Endothelial cell (in vitro differentiated cells): ENCODE measurements at places on chromosomes 12 and 14.

DNA sequence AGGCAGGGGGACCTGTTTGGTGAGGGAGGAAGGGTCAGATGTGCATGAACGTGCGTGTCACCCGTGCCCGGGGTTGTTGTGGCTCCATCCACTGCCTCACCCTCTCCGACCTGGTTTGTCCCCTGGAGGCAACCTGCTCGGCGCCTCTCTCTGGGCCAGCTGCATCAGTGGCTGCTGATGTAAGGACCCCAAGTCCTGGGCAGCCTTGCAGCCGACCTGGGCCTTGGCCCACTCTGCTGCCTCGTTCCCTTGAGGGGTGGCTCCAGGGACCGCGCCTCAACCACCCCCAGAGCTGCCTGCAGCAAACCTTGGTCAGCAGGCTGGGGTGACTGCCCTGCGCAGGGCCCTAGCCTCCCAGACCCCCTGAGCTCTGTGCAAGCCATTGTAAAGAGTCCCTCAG, 351.7 kb downstream of the TMEM121 start:
- no peak for DNase-seq

GRCh38 chr14:68041876-68042354, 222.3 kb downstream of the RAD51B start:
- no peak for DNase-seq

GRCh38 chr14:50320283-50320682, 8.2 kb downstream of the DMAC2L start:
- DNase-seq = no peak

DNA sequence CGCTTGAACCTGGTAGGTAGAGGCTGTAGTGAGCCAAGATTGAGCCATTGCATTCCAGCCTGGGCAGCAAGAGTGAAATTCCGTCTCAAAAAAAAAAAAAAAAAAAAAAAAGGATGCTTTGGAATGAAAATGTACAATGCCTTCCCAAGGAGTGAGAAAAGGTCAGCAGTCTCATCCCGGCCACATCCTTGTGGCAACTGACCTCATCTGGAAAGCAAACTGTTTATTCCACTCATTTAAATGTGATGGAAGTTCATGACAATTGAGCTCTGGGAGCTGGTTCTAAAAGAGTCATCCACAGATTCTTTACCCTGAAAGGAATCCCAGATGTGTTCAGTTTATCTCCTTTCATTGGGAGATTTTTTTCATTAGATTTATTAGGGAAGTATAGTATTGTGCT, 19.4 kb upstream of the LIMA1 start:
- no peak for DNase-seq

GRCh38 chr12:49864798-49865090, 21.8 kb upstream of the BCDIN3D start:
- no peak for DNase-seq
